Stimulated activated CD8-positive, alpha-beta memory T cell treated with anti-CD3 and anti-CD28 coated beads, Interleukin-15, amount 100 ng/mL, for 1 hour (primary cell): ENCODE measurements at places on chromosomes 7 and 10.

- no peak for DNase-seq
These were observed 104.2 kb downstream of the KIF20B start for GRCh38 chr10:89805599-89806013.

DNA sequence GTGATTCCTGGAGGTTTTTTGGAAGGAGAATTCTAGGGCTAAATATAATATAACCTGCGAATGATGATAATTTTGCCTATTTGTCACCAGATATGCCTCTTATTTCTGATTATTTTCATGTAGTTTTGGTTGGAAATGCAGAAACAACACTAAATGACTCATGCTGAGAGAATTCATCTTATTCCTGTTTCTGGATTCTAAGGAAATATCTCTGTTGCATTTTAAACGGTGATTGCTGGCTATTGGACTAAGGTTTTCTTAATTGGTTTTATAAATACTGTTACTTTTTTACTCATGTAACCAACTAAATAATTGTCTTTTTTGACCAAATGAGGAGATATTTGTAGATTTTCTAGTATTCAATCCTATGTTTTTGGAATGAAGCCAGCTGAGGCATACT lies 204.9 kb upstream of the NPSR1 start:
- no peak for DNase-seq

DNA sequence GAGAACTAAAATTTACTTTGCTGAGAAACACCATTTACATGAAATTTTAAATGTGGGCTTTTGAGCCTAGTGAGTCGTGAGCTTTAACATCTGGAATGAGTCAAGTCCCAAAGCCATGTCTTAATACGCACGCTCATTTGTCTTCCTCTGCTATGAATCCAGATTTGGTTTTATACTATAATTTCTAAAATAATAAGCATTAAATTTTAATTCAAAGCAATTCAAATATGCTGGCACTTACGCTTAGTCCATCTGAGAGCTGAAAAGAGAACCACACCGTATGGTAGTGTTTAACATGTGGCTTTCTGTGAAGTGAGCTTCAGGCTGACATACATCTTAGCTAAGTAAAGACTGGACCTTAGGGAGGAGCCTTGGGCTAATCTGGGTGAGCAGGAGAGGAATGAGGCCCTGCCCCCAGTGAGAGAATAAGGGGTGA lies 52.2 kb downstream of the CUBN start:
- DNase-seq = no peak

DNA sequence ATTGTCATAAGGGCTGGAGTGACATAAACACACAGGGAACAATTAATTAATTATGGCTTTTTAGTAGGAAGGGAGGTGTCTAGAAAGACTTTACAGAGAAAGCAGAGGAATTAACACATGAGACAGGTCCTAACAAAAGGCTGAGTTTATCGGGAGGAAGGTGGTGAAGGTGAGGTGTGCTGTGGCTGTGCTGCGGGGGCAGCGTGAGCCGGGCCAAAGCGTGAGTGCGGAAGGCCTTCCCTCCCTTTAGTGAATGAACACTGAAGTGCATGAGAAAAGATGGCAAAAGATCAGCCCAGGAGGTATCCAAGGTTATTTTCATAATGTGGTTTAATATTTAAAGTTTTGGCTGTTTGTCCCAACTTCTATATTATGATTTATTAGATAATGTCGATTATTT lies 243.4 kb upstream of the PLXNA4 start:
- DNase-seq = no peak

DNA sequence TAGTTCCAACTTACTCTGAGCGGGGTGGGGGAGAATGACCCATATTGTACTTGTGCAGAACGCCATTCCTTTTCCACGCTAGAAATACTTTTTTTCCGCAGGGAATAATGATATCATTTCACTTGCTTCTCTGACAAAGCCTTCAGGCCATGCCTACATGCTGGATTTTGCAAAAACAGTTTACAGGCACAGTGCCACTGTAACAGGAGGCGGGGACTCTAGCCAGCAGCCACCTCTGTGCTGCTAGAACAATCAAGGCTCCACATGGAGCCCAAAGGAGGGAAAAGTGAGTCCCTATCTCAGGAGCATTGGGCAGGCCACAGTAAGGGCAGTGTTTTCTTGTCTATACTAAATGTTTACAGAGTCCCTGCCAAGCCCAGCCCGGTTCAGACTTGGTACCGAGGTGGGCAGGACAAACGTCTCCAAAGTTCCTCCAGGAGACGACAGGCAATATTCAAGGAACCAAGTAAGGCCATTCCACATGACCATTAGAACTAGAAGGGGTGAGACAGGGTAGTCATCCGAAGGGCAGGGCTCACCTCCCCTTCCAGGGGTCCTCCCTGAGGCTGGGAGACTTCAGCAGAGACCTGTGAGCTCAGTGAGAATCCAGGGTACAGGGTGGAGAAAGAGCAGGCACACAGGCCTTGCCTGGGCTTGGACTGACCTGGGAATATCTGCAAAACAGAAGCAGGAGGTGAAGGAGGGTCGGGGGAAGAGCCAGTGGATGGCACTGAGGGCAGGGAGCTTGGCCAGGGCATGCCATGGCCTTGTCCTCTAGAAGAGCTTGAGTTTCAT lies 90.9 kb upstream of the NPS start:
- no peak for DNase-seq

- DNase-seq = no peak
These were observed 57.0 kb downstream of the LRRN3 start for GRCh38 chr7:111147708-111148533.

DNA sequence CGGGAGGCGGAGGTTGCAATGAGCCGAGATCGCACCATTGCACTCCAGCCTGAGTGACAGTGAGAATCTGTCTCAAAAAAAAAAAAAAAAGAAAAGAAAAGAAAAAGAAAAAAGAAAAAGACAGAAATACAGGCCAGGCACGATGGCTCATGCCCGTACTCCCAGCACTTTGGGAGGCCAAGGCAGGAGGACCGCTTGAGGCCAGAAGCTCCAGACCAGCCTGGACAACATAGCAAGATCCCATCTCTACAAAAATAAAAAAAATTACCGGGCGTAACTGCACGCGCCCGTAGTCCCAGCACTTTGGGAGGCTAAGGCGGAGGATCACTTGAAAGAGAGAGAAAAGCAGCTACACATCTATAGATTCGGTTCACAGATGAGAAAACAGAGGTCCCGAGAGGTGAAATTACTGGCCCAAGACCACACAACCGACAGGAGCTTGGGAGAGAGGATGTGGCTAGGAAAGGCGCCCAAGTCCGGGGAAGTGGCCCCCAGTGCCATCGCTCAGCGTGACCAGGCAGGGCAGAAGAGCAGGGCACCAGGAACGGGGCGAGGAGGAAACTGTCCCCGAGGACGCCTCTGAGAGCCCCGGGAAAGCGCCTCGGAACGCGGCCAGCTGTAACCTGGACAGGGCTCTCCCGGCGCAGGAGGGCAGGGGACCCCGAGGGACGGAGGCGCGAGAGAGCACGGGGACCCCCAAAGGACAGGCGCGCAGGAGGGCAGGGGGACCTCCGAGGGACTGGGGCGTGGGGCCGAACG lies 612 bp downstream of the SNX8 start:
- peak; percentile 4 for DNase-seq

GRCh38 chr10:108789919-108790318 lies 1133.4 kb downstream of the XPNPEP1 start:
- DNase-seq = no peak

DNA sequence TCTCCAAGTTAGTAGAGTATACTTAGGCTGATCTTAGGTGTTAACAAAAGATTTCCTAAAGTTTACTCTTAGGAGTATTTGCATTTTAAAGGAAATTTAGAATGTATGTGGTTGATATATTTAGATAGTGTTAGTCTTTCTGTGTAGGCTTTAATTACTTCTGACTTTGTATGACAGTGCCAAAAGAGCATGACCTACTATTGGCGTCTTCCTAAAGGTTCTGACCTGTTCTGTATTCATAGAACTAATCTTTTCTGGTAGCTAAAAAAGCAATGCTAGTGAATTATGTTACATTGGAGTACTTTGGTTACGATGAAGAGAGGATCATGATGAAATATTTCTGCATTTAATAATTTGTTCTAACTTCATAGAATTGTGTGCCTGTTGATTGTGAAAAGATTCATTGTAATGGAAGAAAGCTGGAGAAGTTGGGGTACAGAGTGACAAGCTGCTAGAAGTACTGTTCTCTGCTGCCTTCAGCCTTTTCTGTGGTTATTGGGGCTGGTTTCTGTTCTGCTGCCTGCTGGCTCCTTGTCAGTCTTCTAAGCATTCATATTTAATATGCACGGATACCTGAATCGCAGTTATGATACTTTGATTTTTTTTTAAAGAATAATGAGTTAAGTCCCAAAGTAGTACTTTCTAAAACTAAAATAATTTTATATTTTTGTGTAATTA lies 13.2 kb downstream of the WAC start:
- no peak for DNase-seq

- DNase-seq = no peak
These were observed 122.3 kb downstream of the SH3PXD2A start for GRCh38 chr10:103733045-103733419.

DNA sequence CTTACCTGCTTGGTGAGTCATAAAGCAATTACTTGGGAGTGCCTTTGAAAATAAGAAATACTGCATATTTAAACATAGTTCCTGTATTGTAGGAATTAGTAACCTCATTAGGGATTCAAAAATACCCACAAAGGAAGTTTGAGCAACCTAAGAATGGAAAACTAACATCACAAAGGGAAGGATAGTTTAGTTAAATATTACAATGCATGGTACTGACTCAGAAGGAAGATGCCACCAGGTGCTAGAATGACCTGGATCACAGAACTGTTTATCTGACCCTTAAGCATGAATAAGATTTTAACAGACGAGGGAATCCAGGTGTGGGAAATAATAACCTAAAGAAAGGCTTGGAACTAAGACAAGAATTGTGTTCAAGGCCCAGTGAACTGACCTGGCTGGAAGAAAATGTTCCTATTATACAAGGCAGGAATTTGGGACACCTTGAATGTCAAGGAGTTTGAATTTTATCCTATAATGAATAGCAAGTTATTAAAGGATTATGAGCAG lies 106.4 kb downstream of the GSAP start:
- no peak for DNase-seq

- no peak for DNase-seq
These were observed 80.9 kb upstream of the AGBL3 start for GRCh38 chr7:134905375-134905774.

- DNase-seq = no peak
These were observed 65.8 kb downstream of the DNAJC12 start for GRCh38 chr10:67772151-67772550.
